Esophagus squamous epithelium (tissue), 5 donors: ENCODE measurements at places on chromosomes 2 and 18. TPM values are rescaled to one million over a fixed set of nuclear protein-coding genes. Genes with fewer than 3 reads are reported as not detected.

The ALPP gene
- total RNA-seq: not detected

The MYOM1 gene
- 0.64 TPM for total RNA-seq

The LAMA1 gene
- total RNA-seq: 2.7 TPM

DNA sequence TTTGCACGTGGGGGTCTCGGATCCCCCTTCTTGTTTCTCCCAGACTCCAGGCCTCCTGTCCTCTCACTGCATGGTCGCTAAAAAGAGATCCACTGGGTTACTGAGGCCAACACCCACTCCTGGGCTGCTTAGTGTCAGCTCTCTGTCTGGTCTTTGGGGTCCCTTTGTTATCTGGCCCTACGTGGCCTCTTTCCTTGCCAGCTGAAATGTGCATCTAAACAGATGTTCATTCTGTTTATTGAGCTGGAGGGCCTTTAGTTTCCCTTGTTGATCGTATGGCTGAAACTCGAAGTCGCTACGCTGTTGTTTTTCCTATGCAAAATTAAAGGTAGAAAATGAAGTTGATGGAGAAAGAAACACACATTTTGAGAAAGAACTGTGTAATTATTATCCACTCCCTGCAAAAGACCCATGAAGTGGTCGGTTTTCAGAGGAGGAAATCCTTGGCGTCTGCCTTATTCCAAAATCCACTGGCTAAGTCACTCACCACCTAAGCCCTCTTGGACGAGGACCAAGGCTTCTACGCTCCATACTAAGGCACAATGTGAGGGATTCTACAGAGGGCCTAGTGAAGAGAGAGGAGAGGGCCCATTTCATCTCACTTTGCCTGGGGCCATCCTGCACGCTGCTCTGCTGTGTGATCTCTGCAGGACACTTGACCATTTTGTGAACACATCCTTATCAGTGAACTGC is 105.3 kb downstream of the GLI2 start:
- H3K4me3 ChIP-seq: no peak overlapping the region
- no peaks in the 10 kb centered on the region for H3K36me3 ChIP-seq
- no peak overlapping the region for H3K27ac ChIP-seq

GRCh38 chr2:233426619-233427342 is 72.5 kb downstream of the DGKD start:
- no peak overlapping the region for H3K27ac ChIP-seq
- no peaks in the 10 kb centered on the region for H3K4me1 ChIP-seq
- no peaks in the 10 kb centered on the region for H3K36me3 ChIP-seq
- DNase-seq: no peak

- H3K27ac ChIP-seq: no peak overlapping the region
- no peak for DNase-seq
- H3K4me1 ChIP-seq: no peaks in the 10 kb centered on the region
- H3K36me3 ChIP-seq: no peaks in the 10 kb centered on the region
- no peaks in the 10 kb centered on the region for H3K27me3 ChIP-seq
Measured at GRCh38 chr18:67893916-67894315, 377.4 kb upstream of the DSEL start.
